ENCODE measurements at places on chromosomes 3 and 15.

DNA sequence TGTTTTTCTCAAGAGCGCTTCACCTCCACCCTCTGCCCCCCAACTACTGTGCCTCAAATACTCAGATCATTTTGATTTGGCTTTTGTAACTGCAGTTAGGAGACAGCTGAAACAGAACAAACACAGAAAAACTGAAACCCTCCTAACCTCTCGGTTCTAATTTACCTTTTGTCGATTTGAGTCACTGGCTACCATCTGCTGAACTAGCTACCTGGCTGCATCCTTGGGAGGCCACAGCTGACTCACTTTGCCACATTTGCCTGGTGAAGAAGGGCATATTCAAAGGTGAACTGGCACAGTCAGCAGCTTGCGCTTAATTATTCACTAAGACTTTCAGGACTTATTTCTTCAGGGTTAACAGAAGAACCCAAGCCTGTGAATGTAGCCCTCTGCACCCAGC, 117.7 kb downstream of the FOXB1 start:
- peak; percentile 91 for DNase-seq

DNA sequence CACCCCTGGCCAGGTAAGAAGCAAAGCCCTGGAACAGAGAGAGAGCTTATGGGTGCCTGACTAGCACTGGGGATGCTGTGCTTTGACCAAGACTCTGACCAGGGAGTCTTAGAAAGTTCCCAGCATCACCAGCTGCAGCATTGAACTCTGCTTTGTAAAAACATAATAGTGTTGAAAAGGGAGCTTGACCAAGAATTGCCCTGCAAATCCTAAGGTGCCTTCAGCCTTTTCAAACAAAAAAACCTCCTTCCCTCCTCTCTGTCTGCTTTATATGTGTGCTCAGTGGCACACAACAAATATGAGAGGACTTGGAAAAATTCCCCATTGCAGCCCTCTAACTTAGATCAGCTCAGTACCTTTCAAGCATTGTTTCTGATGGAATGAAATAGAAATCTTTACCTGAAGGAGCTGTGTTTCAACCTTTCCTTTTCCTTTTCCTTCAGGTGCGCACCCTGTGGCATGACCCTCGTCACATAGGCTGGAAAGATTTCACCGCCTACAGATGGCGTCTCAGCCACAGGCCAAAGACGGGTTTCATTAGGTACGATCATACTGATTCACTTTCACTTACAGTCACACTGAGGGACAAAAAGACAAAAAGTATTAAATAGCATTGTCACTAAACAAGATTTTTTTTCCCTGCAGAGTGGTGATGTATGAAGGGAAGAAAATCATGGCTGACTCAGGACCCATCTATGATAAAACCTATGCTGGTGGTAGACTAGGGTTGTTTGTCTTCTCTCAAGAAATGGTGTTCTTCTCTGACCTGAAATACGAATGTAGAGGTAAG, 13.0 kb downstream of the THBS1 start:
- peak; percentile 31 for DNase-seq

GRCh38 chr3:167813169-167814123, 77.9 kb downstream of the SERPINI1 start:
- DNase-seq: no peak

- peak; percentile 38 for DNase-seq
These were observed 2.5 kb upstream of the MST1R start for GRCh38 chr3:49906073-49906743.

- no peak for DNase-seq
These were observed 16.7 kb upstream of the KLF15 start for GRCh38 chr3:126373682-126374601.

DNA sequence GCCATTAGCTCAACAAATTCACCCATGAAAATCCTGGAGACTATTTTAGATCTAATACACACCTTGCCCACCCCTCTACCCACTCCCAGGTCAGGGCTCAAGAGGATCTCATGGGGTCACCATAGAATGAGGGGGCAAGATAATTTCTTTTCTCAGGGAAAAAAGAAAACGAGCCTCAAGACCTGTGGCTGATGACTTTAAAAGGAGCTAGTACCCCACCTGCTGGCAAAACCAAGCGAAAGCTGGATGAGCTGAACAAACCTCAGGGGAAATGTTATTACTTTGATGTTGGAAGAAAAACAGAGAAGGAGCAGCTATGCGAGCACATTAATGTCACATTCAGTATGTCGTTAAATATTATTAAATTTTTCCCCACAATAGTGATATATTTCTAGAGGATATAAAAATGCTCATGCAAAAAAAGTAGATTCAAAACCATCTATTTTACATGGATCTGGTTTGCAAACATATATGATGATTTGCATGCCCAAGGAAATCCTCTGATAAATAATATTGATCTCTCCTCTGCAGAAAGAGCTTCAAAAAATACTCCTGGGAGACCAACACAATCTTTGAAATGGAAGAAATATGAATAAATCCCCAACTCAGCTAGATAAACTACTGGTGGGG, 37.7 kb downstream of the PLD1 start:
- DNase-seq: peak; percentile 49

- DNase-seq: no peak
These were observed 466.0 kb upstream of the NR2F2 start for GRCh38 chr15:95864467-95864886.

- no peak for DNase-seq
These were observed 7.6 kb downstream of the CORO2B start for GRCh38 chr15:68586274-68586961.

GRCh38 chr3:12947504-12948369, 106.4 kb upstream of the RPL32 start:
- DNase-seq: no peak

- no peak for DNase-seq
These were observed 294.5 kb upstream of the LMCD1 start for GRCh38 chr3:8206971-8207617.

GRCh38 chr15:38088971-38089370, 154.5 kb downstream of the TMCO5A start:
- no peak for DNase-seq

DNA sequence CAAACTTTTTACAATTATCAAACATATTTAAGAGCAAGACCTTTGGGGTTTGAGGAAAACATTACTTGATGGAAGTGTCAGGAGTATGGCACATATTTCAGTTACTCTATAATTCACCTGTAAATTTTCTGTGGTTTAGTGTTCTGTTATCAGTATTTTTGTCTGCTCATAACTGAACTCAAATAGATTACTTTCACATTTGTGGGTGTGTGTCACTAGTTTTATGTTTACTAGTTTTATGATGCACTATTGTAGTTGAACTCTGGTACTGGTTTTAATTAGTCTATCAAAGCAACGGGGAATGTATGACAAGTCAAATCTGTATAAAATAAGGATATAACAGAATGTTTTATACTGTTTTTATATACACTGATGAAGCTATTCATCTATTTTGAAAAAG, 27.2 kb downstream of the OXSM start:
- DNase-seq: peak; percentile 24

GRCh38 chr3:187955587-187955952, 198.4 kb upstream of the LPP start:
- DNase-seq: no peak

DNA sequence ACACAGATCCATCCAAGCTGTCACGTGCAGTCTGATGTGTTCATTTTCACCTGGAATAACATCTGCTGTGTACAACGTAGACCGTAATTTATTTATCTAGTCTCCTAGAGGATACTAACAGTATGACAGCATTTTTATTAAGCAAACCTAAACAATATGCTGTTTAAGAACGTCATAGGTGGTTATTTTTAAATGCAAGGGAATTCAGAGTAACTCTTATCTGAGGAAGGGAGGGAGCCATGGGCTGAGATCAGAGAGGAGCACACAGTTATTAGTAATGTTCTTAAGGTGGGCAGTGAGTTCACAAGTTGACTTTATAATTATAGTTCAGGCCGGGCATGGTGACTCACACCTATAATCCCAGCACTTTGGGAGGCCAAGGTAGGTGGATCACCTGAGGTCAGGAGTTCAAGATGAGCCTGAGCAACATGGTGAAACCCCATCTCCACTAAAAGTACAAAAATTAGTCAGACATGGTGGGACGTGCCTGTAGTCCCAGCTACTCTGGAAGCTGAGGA, 193.6 kb downstream of the UACA start:
- no peak for DNase-seq

GRCh38 chr3:125401402-125401801, 26.3 kb upstream of the ZNF148 start:
- no peak for DNase-seq

- DNase-seq: no peak
These were observed 11.4 kb downstream of the SPRED1 start for GRCh38 chr15:38263996-38264395.

- DNase-seq: no peak
These were observed 4.8 kb upstream of the MECOM start for GRCh38 chr3:169668072-169668956.

GRCh38 chr3:4083225-4084015, 219.7 kb upstream of the SETMAR start:
- no peak for DNase-seq

- peak; percentile 92 for DNase-seq
These were observed 32.8 kb downstream of the AKAP13 start for GRCh38 chr15:85412956-85413854.

DNA sequence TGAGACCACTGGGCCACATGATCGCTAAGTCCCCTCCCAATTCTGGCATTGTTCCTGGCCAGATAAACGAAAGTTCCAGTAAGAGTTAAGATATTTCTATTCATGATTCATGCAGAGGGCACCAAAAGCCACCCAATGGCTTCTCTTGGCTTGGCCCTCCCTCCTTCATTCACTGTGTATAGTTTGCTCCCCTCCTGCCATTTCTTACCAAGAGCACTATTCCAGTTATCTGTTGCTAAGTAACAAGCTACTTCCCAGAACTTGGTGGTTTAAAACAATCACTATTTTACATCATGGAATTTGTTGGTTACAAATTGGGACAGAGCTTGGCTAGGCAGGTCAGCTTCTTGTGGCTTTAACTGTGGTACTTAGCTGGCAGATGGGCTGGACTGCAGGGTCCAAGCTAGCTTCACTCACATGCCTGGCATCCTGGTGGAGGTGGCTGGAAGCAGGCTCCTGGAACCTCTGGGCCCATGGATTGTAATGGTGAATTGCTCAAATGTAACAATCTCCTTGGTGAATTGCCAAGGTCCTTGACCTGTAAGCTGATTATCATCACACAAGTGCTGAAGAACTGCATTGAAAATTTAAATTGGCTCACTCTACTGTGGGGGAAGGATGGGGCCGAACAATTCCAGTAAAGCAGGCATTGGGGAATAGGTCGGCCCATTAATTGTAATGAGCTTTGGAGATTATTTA, 16.6 kb downstream of the EAF1 start:
- no peak for DNase-seq

DNA sequence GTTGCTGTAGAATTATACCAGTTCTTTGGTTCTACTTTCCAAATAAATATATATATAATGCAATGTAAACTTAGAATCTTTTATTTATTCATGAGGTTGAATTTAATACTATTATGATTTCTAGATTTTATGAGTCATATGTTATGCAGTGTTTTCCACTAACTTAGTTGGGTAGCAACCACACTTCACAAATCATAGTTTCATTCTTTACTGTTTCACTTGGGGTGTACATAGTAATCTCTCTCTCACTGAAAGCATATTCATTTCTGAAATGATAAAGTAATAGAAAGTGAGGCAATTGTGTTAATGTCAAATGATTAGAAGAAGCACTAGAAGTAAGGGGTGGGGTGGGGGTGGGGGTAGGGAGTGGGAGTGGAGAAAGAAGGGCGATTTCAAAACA, 52.6 kb downstream of the IQCH start:
- peak; percentile 66 for DNase-seq

DNA sequence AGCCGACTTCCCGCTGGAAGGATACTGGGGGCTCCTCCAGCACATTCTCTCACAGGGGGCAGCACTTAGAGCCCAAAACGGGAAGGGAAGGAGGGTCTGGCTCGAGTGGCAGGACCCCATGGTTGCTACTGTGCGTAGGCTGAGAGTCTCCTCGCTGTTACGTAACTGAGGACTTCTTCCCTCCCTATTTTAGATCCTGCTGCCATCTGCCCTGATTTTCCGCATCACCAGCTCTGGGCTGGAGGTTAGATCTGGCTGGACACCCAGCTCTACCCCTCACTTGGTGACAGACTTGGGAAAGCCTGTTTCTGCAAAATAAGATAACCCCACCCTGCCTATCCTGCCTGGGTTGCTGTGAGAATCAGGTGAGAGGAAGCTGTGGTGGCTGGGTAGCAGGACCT, 47.7 kb downstream of the BDH1 start:
- DNase-seq: no peak

DNA sequence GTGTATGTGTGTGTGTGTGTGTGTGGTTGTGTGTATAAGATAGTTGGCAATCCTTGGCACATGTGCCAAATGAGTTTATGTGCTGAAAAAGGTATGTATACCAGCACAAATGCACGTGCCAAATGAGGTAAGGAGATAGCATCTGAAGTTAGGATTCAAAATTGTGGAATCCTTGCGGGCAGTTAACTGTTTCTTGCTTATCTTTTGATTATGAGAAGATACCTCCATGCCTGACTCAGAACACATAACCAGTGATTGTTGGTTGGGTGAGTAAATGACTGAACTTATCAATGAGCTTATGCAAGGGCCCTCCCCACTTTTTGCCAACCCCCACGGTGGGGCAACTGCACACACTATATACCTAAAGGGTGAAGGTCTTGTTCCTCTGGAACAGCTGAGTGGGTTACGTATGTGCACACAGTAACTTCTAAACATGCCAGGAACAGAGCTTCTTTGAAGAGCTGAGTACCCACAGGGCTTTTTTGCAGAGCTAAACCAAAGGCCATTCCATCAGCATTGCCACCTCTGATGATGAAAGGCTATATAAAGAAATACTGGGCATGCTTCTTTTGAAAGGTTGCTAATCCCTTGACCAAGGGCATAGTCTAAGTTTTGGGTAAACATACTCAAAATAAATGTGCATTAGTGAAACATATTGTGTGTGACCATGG, 60.1 kb downstream of the MEIS2 start:
- DNase-seq: no peak

DNA sequence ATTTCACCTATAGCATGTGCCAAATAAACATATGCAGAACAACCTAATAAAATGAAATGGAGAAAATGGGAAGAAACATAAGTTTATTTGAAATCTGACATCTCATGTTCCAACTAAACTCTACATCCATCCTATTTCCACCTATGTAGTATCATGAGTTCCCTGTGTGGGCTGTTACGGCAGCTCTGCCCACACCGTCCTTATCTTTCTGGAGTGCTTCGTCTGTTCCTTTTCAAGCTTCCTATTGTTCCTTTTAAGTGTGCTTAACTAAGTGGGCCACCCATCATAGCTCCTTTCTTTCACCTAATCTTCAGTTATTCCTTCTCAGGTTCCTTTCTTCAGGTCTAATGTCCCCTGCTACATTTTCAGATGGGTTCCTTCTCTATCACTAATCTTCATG, 17.3 kb downstream of the RYR3 start:
- DNase-seq: no peak

- DNase-seq: peak; percentile 87
These were observed 28.8 kb downstream of the LYSMD4 start for GRCh38 chr15:99704444-99704838.

Data from activated CD4-positive, alpha-beta T cell treated with anti-CD3 and anti-CD28 coated beads, Interleukin-2, Interleukin-4, amounts not matched to agents 100 ng/mL and 50 ng/mL, durations not matched to agents 16 hours and 8 hours (primary cell).